Esophagus squamous epithelium (tissue), 5 donors: ENCODE measurements at places on chromosomes 1 and 21.

GRCh38 chr1:231800108-231800507, 173.5 kb downstream of the DISC1 start:
- no peak for DNase-seq

- DNase-seq = no peak
Observed at GRCh38 chr1:81699234-81699633, 101.5 kb upstream of the ADGRL2 start.

- no peak for DNase-seq
Observed at GRCh38 chr1:20578721-20579395, 10.0 kb upstream of the CDA start.

DNA sequence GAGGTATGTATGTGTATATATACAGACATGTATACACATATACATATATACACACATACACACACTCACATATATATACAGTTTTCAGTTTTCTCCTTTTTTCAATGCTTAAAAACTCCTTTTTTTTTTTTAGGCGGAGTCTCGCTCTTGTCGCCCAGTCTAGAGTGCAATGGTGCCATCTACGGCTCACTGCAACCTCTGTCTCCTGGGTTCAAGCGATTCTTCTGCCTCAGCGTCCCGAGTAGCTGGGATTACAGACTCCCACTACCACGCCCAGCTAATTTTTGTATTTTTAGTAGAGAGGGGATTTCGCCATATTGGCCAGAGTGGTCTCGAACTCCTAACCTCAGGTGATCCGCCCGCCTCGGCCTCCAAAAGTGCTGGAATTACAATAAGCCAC, 27.0 kb downstream of the STYXL2 start:
- DNase-seq = no peak

DNA sequence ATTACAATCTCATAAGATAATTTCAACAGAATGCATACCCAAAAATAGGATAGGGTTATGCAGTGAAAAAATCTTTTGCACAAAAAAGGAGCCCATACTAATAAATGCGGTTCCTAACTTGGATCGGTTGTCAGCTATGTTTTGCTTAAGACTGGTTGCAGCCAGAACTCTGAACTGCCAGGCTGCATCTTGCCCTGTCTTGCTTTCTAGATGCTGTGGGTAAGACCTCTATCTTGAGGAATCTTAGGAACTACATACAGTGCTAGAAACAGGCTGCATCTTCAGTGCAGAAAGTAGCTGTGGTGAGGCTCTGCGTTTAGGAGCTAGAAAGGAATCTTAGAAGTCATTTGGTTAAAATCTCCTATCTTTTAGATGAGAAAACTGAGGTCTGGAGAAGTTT, 45.6 kb upstream of the PLA2G4A start:
- no peak for DNase-seq

GRCh38 chr1:5971471-5972197, 20.6 kb downstream of the NPHP4 start:
- DNase-seq = no peak

- DNase-seq = no peak
Observed at GRCh38 chr1:207581496-207582153, 63.3 kb upstream of the CR1L start.

GRCh38 chr1:212609701-212610574, 1.4 kb downstream of the ATF3 start:
- DNase-seq = no peak

GRCh38 chr21:42312626-42313104, 2.5 kb downstream of the TFF3 start:
- no peak for DNase-seq

DNA sequence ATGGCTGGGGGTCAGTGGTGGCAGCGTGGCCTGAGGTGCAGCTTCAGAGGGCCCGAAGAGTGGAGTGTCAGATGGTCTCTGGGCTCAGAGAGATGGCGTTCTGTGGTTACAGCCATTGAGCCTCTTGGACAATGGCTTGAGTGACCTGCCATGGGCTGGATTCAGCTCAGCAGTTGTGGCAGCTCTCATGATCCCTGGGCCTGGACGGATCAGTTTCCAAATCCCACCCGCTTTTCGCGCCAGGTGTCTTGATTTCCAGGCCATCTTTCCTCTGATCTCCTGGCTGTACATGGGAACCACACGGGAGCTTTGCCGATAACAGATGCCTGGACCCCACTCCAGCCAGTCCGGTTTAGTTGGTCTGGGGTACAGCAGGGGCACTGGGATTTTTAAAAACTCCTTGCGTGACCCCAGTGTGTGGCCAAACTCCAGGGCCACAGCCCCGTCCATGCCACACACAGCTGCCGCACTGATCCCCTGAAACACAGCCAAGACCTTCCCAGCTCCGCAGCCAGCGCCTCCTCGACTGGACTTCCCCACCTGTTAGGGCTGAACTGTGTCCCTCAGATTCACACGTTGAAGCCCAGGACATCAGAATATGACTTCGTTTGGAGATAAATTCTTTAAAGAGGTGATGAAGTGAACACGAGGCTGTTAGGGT, 67.9 kb downstream of the ATP5PO start:
- no peak for DNase-seq

DNA sequence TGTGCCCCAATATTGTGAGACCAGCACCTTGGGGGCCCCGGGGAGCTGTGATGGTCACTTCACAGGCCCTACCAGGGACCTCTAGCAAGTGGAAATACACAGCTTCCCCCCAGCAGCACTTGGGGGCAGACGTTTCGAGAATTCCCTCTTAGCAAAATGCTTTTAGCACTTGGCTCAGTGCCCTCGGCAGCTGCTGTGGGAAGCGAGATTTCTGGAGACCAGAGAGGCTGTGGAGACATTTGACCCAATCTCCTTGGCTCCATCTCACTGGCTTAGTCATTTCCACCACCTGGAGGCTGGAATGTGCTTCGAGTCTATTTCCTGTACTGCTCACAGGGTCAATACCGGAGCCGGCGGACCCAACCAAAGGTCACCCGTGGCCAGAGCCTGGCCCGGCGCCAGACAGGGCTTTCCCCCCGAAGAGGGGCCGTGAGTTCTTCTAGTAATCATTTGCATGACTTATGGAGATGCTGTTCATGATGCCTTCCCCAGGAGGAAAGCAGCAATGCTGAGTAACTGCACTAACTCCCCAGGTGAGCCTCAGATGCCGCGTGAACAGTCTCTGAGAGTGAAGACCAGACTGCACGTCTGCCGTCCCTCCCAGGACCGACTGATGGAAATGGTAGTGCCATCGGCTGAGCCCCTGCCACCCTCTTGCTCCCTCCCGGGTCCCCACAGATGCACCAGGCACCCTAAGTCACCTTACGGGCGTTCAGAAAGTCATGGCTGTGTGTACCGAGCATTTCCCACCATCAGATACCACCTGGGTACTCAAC, 4.4 kb upstream of the C2CD2 start:
- no peak for DNase-seq

GRCh38 chr1:33092438-33092837, 11.5 kb downstream of the AZIN2 start:
- no peak for DNase-seq

GRCh38 chr1:67489643-67490042, 59.4 kb upstream of the SERBP1 start:
- no peak for DNase-seq

DNA sequence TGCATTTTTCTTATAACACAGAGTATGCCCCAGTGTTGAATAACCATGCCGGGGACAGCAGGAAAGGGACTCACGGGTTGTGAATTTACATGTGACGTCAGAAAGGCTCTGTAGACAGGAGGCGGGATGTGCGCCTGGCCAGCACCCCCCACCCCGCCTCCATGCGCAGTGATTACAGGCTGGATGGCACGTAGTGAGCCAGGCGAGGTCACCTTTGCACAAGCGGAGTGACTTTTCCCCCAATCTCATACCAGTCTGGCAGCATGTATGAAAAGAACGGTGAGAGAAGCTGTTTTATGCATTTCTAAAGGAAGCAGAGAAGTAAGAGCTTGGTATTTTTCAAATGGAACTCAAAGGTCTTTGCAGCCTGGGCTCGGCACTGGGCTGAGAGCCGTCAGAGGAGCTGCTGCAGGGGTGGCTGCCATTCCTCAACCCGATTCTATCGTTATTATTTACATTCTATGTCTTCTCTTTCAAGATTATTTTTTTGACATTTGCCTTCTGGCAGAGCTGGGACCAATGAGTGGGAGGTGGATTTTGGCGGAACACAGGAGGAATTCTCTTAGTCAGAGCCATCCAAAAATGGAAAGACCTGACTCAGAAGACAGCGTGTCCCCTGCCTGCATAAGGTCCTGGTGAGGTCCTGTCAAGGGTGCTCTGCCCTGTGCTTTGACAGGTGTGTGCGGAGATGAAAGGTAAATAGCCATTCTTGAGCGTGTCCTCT, 115.6 kb upstream of the SLC45A1 start:
- no peak for DNase-seq
